Heart right ventricle (tissue), 16 donors: ENCODE measurements at places on chromosomes 3 and 15. TPM values are rescaled to one million over a fixed set of nuclear protein-coding genes. Genes with fewer than 3 reads are reported as not detected.

DNA sequence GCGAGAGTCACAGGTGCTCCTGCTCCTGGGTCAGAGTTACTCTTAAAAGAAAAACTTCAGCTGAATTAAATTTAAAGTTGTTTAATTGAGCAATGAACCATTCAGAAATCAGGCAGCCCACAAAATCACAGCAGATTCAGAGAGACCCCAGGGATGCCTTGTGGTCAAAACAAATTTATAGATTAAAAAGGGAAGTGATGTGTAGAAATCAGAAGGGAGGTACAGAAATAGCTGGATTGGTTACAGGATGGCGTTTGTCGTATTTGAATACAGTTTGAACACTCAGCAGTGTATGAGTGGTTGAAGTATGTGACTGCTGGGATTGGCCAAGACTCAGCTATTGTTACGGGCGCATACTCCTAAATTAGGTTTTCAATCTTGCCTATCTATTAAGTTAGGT is 58.6 kb downstream of the UACA start:
- DNase-seq = no peak

- DNase-seq = no peak
Measured at GRCh38 chr3:189267981-189268613, 96.3 kb downstream of the TPRG1 start.

DNA sequence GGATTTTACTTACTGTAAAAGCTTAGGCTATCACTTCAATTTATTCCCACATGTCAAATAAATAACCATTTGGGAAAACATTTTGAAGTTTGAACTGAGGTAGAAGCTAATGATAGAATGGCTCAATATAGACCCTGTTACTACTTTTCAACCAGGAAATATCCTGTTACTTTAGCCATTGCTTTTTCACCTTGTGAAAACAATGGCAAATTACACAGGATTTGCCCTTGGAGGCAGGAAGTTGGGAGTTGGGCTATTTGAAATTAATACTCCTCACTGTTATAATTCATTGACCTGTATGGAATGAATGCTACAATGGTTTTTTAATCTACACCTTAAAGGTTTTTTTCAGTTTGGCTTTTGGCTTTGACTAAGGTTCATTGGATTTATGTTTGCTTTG is 98.1 kb upstream of the UBE2E2 start:
- no peak for DNase-seq

DNA sequence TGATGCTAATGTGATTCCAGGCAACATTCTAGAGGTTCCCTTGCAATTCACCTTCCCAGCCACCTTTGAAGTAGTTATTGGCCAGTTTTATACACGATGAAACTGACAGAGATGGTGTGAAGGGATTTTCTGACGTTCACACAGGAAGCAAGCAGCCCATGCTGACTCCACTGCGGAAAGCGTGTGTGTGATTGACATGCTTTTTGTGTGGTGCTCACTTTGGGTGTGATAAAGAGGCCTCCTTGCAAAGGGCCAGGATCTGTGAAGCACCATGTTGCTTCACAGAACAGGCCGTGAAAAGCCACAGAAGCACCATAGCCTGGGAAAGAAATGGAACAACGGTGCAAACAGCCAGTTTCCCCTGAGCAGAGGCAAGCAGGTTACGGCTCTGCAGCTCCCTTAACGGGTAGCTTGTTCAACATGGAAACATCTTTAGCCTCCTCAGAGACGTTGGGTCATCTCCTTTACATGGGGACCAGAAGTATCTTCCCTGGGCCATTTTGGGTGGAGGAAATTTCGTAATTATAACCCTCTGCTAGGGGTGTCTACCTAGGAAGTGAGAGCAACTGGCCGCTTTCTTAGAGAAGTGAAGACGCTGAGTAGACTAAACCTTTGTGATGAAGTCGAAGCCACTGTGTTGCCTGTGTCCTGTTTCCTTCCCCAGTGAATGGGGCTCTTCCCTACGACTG is 108.5 kb downstream of the APBA2 start:
- no peak for DNase-seq

DNA sequence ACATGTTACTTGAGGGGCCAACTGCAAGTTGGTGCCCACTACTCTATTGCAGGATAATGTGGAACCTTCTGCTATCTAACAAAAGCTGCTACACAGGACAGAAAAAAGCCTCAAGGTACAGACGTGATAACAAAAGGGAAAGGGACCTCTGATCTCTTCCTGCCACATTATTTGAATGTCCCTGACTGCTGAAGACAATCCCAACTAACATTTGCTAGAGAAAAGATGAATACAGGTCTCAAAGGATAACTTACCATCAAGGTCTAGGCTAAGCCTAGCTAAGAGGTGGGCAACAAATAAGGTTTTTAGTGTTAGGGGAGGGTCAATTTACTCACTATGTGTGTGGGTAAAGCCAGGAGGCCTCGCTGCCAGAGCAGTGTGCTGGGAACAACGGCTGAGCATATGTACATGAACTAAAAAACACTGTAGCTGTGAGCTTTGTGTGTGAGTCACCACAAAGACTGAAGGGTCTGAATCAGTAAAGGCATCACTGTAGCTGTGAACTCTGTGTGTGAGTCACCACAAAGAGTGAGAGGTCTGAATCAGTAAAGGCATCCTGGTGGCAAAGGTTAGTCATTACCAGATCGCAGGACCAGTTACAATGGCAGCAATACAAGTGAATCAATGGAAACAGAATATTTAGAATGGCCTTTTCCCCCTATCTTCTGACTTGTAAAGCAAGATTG is 111.7 kb downstream of the LMLN start:
- no peak for DNase-seq

DNA sequence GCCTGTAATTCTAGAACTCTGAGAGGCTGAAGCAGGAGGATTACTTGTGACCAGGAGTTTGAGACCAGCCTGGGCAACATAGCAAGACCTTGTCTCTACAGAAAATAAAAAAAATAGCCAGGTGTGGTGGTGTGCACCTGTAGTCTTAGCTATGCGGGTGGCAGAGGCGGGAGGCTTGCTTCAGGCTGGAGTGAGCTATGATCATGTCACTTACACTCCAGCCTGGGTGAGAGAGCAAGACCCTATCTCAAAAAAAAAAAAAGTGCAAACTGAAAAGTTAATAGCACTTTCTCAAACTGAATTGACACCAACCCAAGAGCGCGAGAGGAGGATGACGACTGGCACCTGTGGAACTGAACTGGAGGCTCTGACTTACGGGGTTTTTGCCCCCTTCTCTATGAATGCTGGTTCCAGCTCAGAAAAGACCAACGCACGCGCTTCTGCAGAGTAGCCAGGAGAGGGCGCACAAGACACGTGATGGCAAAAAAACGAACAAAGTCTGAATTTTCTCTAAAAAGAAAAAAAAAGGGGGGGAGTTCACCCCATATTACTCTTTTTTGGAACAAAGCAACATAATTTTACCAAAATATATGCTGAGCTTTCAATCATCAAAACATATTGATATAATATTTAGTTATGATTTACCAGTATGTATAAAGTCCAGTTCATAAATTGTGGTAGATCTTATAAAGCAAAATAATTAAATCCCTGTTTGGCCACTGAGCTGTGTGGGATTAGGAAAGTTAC is 23.7 kb downstream of the CFAP92 start:
- DNase-seq = peak; percentile 32

DNA sequence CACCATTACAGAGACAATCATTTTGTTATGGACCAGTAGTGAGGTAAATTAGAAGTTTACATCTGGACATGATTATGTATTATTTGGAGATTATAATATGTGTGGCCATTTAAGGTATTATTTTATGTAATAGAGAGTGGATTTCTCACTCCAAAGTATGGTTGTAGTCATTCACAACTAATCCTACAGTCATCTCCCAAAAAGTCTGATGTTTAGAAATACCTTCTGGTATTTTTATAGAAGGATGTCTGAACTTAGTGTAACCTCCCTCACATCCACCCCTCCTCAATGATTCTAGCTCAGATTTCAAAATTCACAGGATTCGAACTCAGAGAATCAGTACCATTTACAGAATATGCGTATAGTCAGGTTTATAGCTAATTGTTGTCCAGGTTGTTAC is 346.6 kb upstream of the MEIS2 start:
- DNase-seq = no peak

DNA sequence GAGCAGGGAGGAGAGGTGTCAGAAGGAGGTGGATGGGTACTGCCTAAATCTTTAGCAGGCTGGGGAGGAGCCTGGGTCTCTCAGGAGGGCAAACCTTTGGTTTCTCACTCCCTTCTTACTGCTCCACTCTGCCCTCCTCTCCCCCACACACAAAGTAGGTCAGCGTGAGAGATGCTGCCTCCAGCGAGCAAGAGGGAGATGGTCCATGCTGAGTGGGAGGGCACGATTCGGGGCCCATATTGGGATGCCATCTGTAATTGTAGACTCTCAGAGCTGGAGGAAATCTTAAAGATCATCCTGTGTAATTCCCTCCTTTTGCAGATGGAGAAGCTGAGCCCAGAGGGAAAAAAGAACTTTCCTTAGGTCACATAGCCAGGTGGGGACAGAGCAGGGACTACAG is 34.2 kb upstream of the SYN2 start:
- DNase-seq = no peak

DNA sequence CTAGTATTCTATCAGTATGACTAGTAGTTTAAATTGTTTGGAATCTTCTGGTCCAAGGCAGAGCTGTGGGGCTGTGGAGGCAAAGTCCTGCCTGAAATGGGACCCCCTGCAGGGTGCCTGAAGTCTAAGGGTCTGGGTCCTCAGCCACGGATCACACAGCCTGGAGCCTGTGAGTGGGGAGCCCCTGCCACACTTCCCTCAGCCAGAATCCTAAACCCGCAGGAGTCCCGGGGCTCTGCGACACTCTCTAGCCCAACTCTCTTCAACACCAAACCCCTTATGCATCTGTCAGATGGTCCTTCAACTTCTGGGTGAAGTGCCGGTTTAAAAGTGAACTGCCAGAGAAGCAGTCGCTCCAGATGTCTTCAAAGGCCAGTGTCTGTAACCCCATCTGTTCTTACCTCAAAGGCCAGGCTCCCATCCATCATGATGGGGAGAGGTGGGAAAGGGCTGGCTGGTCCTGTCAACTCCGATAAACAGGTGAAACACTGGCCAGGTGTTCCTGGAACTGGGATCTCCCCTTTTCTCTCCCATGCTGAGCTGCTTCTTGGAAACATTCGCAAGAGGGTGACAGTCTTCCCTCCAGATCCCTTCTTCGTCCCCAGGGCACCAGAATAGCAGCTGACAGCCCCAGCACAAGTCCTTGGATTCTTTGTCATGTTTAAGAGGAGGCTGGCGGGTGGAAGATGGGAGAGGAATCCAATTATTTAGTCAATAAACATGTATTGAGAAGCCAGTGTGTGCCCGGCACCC is 45.6 kb downstream of the CPN2 start:
- no peak for DNase-seq

DNA sequence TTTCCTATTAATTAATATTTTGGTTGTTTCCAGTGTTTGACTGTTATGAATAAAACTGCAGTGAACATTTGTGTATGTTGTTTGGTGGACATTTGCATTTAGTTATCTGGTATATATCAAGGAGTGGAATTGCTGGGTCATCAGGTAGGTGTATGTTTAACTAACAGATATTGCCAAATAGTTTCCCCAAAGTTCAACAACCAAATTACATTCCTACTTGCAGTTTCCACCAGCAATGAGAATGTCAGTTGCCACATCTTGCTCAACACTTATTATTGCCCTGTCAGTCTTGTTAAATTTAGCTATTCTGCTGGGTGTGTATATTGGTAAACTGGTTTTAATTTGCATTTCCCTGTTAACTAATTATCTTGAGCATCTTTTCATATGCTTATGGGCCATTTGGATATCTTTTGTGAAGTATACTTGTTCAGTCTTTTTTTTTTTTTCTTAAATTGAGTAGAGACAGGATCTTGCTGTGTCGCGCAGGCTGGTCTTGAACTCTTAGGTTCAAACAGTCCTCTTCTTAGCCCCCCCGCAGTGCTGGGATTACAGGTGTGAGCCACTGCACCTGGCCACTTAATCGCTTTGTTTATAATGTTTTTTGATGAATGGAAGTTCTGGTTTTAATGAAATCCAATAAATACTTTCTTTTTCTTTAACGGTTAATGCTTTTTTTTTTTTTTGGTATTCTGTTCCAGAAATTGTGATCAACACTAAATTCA is 7.9 kb downstream of the FEM1B start:
- DNase-seq = no peak

DNA sequence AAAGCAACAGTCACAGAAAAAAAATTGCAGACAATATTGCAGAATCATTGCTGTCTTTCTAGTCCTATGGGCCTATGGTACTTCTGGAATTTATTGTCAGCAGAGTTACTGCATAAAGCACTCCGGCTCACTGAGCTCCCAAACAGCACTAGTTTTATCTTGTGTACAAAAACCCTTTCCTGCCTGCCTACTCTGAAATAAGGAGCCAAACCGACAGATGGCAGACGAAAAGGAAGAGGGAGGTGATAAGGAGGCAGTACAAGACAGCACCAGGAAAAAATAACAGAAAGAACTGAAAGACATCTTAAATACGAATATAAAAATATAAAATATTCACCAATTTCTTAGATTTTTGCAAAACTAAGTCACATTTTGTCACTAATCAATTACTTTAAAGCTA is 15.6 kb downstream of the HERC1 start:
- no peak for DNase-seq

Gene ARNT2
- 6.7 TPM for total RNA-seq

Gene CHRNA3
- 0.45 TPM for total RNA-seq

Gene DAZL
- not detected for total RNA-seq

Gene SLC22A13
- 0.31 TPM for total RNA-seq

Gene PPP1R14D
- not detected for total RNA-seq
